Fibroblast of pulmonary artery (primary cell): ENCODE measurements at places on chromosomes 6 and 20.

GRCh38 chr6:154070041-154070440 is 31.0 kb downstream of the OPRM1 start:
- DNase-seq, result no peak

- no peak for DNase-seq
Measured at GRCh38 chr6:72661411-72661810, 39.5 kb downstream of the KCNQ5 start.

DNA sequence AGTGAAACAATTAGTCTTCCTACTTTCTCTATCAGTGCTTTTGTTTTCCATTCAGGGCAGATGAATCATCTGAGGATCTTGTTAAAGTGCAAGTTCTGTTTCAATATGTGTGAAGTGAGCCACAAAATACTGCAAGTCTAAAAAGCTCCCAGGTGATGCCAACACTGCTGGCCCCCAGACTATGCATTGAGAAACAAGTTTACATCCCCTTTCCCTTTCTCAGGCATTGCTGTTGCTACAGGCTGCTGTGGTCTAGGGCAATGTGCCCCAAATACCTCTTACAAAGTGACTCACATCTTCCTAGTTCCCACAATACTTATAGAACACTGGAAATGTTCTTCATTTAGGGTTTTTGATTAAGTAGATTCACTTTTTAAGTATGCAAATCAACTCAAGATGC is 31.8 kb downstream of the ABRACL start:
- peak; percentile 74 for DNase-seq

DNA sequence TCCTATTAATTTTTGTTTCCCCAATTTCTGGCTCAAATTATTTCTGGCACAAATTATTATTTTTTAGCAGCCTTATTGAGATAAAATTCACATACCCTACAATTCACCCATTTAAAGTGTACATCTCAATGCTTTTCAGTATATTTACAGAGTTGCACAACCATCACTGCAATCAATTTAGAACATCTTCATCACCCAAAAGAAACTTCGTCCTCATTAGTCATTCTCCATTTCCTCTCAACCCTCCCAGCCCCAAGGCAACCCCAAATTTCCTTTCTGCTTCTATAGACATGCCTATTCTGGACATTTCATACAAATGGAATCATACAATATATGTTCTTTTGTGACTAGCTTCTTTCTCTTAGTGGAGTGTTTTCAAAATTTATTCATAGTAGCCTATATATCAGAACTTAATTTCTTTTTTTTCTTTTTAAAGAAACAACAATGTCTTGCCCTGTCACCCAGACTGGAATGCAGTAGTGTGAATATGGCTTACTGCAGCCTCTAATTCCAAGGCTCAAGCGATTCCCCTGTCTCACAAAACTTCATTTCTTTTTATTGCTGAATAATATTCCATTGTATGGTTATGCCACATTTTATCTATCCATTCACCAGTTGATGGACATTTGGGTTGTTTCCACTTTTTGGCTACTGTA is 84.5 kb downstream of the DNAH8 start:
- no peak for DNase-seq

DNA sequence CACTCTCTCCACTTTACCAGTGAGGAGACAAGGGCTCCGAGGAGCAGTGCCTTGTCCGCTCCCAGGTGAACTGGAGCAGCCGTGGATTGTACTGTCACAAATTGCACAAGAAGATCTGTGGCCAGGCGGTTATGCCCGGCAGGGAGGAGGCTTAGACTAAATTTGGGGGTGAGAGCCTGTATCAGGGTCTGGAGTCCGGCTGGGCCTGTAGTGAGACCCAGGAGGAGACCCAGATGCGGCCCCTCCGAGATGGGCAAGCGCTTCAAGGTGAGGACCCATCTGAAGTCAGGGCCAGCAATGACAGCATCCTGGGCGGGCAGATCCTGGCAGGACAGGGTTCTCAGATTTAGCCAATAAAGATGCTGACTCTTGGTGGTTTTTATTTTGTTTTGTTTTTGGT is 27.6 kb downstream of the BANF2 start:
- no peak for DNase-seq

GRCh38 chr6:47592131-47592840 is 106.1 kb upstream of the ADGRF4 start:
- no peak for DNase-seq

DNA sequence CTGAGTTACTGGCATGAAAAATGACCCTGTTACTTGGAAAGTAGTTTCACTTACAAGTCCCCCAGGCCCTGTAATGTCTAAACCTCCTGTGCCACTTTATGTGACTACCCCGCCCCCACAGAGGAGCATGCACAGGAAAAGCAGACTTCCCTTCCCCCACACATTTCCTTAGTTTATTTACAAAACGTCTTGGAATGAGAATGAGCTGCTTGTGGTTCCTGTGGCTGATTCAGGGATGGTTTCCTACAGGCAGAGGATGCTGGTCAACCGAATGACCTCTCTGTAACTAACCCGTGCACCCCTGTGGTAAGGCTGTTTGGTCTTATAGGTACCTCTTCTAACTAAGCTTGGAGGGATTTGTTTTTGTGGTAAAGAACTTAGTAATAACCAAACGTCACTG is 28.5 kb downstream of the RSPO3 start:
- DNase-seq, result peak; percentile 76

GRCh38 chr6:132713352-132714134 is at the start of gene VNN1:
Gene VNN1, minus strand, starts transcription at chr6:132714055. Its CDS starts 20 bp downstream, at chr6:132714035.
- DNase-seq, result no peak

DNA sequence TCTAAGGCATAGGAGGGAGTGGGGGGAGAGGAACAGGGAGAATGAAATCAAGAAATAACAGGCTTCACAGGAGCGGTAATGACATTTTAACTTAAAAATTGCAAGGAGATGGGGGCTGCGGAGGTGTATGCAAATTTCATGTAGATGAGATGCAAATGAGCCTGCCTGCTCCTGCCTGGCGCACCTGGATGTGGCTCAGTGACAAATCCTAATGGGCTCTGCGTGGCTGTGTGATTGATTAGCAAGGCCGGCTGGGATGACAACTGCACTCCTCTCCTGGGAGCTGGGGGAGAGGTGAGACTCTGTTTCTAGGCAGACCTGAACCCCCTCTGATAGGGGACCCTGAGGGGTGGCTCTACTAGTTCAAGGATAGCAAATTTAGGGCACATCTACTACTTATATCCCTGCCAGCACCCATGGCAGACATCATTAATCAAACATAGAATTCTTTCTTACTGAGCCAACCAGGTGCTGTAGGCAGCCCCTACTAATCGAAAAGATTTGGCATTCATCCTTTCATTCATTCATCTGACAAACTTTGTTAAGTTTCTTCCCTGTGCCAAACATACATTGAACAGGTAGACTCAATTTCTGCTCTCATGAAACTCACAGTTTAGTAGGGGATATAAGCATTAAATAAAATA is 38.4 kb upstream of the TGM2 start:
- no peak for DNase-seq

DNA sequence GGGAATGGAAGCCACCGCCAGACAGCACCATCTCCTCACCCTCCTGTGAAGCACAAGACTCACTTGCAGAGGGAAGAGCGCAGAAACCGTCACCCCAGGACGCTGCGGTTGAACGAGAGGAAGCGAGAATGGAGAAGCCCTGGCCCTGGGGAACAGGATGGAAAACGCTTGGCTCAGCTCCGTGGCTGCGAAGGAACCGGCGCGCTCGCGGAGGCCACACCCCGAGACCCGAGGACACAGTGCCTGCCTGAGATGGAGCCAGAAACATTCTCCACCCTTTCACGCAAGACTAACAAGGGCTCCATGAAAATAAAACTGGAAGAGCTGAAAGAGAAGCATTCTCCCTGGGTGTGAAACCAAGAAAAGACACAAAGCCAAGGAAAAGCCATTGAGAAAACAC is 25.3 kb upstream of the CHRNA4 start:
- no peak for DNase-seq

- no peak for DNase-seq
Measured at GRCh38 chr6:130962966-130963365, 100.1 kb downstream of the EPB41L2 start.

DNA sequence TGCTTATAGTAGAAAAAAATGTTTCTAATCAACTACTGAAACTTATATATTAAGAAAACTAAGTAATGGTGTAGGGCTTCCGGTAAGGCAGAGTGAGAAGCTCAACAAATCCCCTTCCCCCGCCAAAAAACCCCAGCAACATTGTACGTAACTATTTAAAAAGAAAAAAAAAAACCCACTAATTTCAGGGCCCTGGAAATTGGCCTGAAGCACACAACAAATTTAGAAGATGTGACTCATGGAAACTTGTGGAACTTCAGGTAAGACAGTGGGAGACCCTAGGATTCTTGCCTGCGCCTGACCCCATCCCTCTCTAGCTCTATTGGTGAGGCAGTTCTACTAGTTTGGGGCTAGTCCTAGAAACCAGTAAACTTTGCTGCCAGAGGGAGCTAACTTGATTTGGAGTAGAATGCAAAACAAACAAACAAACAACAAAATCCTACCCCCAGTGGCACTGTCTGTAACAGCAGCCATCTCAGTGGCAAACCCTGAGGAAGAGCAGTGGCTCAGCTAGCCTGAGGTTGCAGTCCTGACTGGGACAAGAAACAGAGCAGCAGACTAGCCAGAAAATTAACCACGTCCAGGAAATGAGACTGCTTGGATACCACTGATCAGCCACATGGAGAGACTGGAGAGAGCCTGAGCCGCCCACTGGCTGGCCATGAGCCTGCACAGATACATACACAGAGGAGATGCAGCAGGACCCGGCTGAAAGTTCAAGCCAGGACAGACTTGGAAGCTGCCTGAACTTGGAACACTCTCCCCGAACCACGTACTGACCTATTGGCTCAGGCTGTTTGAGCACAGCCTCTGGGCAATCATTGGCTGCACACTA is 135.1 kb downstream of the TBXT start:
- peak; percentile 91 for DNase-seq

DNA sequence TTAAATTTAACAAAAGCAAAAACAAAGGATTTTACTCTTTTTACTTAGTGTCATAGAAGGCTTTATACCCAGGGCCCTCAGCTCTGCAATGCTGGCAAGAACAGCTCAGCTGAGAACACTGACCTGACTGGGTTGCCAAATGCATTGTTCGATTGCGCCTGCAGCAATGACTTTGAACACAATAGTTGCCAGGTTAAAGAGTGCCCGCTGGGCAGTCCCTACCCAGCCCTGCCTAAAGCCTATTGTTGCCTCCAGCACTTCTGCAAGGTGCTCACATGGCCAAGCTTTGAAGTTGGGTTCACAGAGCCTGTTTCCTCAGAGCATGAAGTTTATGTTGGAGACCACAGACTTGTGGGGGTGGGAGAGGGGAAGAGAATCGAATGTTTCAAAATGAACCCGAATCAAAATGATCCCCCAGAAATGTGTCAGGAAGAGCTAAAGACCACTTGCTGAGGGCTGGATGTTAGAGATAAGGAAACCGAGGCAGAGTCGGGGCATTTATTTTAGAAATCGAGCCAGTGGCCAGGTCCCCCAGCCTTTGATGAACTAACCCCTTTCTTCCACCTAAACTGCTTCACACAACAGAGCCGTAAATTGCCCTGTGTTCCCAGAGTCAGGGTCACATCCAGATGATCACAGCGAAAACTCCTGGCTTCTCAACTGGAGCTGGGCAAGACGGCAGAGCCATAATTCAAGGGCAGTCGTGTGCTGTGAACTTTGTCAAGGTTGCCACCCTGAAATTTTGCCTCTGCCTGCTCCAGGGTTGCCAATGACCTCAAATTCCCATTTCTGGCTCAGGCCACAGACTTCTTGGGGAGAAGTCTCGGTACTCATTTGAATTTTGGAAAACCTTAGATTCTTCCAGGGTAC is 55.0 kb downstream of the FOXA2 start:
- DNase-seq, result no peak

DNA sequence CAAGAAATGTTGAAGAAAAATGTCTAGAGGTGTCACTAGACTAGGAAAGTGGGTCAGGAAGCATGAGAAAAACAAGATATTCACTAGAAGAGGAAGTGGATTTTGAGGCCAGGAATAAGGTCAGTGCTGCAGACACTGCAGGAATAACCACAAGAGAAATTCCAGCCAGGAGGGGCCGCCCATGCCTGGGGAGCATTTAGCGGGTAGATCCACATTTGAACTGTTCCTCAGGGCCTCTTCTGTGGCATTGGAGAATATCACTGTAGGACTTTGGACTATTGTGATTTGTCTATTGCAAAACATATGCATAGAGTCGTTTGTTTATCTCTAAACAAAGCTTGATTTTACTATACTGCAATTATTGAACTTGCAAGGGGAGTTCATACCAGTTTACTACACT is 49.6 kb upstream of the CCDC28A start:
- peak; percentile 44 for DNase-seq

GRCh38 chr6:14375930-14376329 is 258.4 kb downstream of the CD83 start:
- DNase-seq, result no peak

GRCh38 chr20:44460795-44461141 is 14.9 kb upstream of the TTPAL start:
- DNase-seq, result peak; percentile 57

- DNase-seq, result no peak
Measured at GRCh38 chr6:137928286-137928685, 61.2 kb downstream of the TNFAIP3 start.

GRCh38 chr6:13674533-13675190 is 37.0 kb downstream of the RANBP9 start:
- DNase-seq, result no peak

DNA sequence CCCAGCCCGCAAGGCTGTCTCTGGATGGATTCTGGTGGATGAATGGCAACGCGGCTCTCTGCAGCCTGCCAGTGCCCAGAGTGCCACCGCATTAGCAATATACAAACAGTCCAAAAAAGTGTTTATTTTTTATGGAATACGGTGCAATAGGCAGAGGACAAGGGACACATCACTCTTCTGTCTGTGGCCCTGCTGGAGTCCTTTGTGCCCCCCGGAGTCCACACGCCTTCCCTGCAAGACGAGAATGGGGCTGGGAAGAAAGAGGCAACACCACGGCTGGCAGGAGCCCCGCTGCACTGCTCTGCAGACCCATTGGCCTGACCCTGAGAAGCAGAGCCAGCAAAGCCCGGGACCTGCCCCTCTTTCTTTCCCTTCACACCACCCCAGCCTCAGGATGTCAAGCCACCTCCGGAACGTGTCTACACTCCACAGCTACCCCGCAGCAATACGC is 196.3 kb downstream of the SYNDIG1 start:
- DNase-seq, result no peak

GRCh38 chr6:291697-292505 is at the start of gene DUSP22:
Gene DUSP22, plus strand, starts transcription at chr6:292487. Its CDS starts 53 bp downstream, at chr6:292540.
- DNase-seq, result peak; percentile 87

DNA sequence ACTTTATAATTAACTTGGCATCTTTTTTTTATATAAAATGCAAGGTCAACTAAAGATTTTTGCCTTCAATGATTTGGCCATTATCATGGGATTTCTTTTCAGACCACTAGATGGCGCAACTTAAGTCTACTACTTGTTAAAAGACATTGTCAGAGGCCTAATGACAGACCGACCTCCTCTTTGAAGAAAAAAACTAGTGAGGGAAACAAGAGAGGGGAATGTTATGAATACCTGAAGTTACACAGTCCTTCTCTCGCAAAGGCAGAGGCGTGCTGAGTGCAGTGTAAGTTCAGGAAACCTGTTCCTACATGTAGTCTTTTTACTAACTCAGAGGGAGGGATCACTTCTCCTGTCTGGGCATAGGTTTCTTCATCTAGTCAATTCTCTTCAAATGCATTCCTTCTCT is 9.3 kb downstream of the TRAPPC3L start:
- peak; percentile 82 for DNase-seq

- no peak for DNase-seq
Measured at GRCh38 chr6:141335477-141336273, 797.0 kb upstream of the GJE1 start.
